ENCODE measurements at places on chromosomes 2 and 18.

DNA sequence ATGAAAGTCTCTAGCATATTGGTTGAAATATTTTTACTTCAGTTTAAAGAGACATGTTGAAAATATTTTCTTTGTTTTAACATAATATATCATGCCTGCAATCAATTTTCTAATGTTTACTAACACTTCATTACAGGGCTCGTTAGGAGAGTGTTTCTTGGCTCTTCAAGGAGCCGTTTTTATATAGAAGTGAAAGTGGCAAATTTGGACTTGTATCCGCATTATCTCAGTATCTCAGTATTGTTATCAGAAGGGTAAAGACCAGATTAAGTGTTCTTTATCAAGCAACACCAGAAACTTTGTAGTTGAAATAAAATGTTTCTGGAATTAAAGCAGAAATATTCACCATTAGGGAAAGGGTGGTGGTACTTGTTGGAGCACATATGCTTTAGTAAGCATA is 97.8 kb downstream of the BABAM2 start:
- no peak for DNase-seq

DNA sequence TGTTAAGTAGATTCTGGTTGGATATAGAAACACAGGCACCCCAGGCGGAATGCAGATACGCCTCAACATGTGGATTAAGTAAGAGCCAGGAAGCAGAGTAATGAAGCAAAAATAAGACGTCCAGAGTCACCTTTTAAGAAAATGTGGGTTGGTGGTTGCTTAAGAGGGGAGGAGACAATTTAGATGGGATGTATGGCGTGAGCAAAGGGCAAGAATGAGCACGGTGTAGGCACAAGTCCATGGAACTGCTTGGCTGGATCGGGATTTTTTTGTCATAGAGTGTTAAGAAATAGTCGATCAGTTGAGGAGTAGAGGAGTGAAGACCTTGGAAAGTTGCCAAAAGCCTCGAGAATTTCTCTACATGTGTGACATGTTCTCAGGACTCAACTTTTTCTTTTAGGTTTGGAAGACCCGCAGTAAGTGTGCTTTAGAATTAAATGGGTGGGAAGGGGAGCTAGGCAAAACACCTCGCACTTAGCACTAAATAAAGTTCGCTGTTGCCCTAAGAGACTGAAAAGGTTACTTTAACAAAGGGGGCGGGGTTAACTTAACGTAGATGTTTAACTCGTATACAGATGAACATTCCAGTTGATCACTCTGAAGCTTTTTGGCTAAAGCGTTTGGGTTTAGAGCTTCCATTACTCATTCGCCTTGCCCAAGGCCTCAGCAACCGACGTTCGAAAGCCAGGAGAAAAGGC is 716 bp upstream of the SLC39A10 start:
- DNase-seq: no peak

- DNase-seq: peak; percentile 9
These were observed 77.1 kb upstream of the EPHA4 start for GRCh38 chr2:221649051-221649775.

DNA sequence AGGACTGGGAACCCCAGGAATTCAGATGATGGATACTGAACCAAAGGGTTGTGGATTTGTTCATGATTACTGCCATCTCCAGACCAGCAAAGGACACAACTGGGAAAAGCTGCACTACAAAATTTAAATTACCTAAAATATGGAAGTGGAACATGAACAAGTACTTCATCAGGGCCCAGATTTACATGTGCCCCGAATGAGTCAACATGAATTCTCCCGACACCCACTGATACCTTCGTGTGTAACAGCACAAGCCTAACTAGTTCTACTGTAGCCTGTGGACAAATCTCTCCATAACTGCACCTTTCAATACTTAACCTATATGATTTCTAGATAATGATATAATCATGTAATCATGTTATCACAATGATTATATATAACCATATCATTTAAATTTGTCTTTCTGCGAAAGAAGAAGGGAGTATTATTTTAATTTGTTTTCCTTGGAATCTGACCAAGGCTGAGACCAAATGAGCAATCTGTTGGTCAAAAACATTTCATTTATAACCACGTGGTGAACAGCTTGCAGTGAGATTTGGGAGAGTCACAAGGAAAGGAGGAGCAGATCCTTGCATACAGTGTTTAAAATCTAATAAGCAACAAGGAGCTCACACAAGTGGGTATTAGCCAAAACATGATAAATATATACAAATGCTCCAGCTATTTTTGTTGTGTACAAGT is 70.5 kb downstream of the CACNB4 start:
- no peak for DNase-seq

Measured in DMS79 treated with DMSO at 0.1 percent for 48 hours (cell line).